NCI-H1417 (cell line): ENCODE measurements at places on chromosomes 11 and 22.

GRCh38 chr11:106276859-106277436 lies 199.5 kb downstream of the AASDHPPT start:
- peak; percentile 50 for DNase-seq

DNA sequence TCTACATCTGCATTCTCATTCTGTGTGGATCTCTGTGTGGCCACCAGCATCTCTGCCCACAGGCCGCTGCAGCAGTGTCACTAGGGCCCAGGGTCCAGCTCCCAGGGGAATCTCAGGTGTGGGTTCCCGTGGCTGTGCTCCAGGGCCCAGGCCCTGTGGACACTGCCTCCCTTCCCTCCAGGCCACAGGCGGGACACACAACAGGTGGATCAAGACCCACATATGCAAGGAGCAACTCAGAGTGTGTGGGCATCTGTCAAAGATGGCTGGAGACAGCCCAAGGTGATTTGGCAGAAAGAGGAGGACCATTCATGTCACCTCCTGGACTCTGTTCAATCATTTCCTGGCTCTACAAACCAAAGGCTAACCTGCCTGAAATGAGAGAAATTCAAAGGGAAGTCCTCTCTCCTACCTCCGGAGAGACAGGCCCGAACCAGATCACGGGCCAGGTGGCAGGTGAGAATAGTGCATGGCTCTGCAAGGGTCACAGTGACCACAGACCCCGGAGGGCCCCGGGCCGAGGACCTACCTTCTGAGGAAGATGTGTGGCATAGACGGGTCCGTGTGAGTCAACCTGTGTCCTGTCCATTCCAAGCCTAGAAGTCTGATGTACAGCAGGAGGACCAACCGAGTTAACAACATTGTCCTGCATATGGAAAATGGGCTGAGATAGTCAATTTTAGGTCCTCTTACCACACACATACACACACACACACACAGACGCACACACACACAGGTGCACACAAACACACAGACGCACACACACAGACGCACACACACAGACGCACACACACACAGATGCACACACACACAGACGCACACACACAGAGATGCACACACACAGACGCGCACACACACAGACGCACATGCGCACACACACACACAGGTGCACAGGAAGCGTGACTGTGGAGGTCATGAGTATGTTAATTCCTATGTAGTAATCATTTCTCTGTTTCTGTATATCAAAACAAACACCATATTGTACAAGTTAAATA lies 1068.5 kb downstream of the BRD1 start:
- no peak for DNase-seq

DNA sequence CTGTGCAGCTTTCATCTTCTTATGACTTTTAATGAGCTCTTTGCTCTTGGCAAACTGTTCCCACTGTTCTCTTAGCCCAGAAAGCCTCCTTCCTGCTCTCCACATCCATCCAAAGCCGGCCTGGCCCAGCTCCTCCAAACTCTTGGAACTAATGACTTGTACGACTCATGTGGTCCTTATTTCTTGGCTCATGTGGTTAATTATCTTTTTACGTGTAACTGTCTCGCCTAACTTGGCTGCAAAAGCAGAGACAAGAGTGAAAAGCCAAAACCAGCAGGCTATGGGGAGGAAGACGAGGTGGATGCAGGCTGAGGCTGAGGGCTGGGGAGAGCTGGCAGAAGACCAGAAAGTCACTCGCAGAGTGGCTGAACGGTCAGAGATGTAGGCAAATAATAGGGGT lies 5.5 kb downstream of the CSNK2A3 start:
- no peak for DNase-seq

- no peak for DNase-seq
These were observed 8.2 kb downstream of the MS4A15 start for GRCh38 chr11:60764879-60765278.

DNA sequence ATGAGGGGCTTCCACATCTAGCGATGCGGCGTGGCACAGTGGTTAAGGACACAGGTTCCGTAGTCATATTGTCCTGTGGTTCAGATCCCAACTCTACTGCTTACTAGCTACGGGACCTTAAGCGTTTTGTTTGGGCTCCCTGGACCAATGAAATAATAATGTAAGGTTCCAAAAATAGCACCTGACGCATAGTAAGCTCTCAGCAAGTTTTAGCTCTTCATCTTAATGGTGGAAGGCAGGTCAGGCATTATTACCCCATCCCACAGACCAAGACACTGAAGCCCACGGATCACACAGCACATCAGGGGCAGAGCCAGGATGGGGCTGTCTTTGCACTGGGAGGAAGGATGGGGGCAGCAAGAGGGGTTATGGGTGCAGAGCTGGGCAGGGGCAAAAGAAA lies 13.0 kb downstream of the DNAJB13 start:
- DNase-seq, result no peak

DNA sequence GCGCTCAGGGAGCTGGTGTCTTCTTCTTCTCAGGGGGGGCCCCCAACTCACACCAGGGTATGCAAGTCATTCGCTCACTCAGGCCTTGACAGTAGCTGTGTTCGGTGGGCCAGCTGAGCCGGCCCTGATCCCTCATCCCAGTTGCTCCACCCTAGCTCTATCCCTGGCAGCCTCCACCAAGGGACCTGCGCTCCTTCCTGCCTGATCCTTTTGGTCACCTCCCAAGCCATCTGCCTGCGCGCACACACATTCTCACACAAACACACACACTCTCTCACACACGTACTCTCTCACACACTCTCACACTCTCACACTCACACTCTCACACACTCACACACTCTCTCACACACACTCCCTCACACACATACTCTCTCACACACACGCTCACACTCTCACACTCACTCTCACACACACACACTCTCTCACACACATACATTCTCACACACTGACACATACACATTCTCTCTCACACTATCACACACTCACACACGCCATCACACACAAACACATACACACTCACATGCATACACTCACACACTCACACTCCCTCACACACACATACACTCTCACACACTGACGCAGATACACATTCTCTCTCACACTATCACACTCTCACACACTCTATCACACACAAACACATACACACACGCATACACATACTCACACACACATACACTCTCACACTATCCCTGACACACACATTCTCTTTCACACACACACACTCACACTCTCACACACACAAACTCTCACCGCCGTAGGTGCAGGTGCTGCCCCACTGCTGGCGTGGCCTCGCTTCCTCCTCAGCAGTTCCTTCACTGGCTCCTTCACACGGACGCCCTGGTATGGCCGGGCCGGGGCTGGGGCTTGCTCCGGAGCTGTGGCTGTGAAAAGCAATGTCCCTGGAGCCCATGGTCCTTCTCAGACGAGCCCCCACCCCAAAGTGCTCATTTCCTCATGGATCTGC lies 20.8 kb downstream of the POU2AF1 start:
- no peak for DNase-seq

GRCh38 chr11:9003573-9004182 lies at the start of gene NRIP3:
Gene NRIP3 (minus strand): TSS chr11:9004001. CDS start chr11:9003935, 66 bp downstream.
- peak; percentile 89 for DNase-seq

DNA sequence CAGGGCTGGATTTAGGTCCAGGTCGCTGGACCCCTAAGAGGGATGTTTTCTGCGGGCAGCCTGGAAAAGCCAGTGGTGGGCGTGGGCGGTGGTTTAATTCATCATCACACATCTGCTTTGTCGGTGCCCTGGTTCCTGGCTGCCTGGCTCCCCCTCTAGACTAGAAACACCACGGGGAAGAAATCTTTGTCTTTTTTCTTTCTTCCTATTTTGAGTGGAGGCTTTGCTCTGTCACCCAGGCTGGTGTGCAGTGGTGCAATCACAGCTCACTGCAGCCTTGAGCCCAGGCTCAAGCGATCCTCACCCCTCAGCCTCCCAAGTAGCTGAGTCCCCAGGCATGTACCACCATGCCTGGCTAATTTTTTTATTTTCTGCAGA lies 86.6 kb upstream of the LINC01488 start:
- no peak for DNase-seq
